ENCODE measurements at places on chromosomes 12 and 14.

DNA sequence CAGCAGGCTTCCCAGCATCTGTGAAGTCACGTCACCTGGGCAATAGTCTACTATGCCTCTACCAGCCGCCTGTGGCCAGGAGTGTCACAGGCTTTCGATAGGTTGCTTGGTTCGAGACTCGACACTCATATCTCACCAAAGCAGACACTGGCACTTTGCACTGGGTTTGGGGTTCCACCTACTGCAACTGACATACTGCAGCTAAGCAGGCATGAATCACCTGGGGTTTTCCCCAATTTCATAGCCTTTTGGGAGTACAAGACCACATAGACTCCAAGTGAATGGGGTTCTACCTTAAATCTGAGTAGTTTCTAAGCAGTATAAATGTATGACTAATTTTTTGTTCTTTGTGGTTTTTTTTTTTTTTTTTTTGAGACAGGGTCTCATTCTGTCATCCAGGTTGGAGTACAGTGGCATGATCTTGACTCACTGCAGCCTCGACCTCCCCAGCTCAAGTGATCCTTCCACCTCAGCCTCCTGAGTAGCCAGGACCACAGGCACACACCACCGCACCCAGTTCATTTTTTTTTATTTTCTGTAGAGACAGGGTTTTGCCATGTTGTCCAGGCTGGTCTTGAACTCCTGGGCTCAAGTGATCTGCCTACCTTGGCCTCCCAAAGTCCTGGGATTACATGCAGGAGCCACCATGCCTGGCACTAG, 32.1 kb downstream of the DMAC2L start:
- DNase-seq: no peak

GRCh38 chr12:105175397-105175990, 60.5 kb downstream of the APPL2 start:
- DNase-seq: no peak

DNA sequence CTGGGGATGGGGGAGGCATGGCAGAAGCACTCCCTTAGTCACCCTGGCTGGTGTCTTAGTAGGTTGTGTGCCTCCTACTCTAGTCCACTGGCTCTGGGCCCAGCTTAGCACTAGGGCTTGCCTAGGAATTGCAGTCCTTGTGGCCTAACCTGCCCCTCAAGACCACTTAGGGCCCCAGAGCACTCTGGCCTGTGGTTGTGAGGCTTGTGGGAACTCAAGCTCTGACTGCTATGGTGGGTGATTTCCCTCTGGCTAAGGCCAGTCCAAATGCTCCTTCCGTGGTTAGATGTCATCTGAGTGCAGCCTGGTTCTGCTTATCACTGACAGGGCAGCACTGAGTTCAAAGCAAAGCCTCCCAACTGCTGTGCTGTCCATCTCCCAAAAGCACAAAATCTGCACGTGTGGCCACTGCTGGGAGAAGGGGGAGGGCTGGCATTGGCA, 20.2 kb downstream of the FGD4 start:
- DNase-seq: no peak

DNA sequence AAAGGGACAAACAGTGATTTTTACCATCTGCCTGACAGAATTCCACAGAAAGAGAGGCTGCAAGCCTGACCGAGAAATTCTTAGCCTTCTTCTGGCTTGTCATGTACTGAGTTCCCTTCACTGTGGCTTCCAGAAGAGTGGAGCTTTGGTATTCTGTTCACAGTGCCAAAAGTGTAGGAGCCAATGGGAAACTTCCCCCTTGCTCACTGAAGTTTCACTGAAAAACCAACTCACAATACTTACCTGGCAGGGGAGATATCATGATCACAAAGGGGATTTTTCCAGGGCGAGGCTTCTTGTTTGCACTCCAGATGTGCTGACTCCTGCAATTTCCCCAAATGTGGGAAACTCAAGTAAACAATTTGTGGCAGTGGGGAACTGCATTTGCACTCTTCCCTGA, 31.7 kb upstream of the MMP19 start:
- no peak for DNase-seq

DNA sequence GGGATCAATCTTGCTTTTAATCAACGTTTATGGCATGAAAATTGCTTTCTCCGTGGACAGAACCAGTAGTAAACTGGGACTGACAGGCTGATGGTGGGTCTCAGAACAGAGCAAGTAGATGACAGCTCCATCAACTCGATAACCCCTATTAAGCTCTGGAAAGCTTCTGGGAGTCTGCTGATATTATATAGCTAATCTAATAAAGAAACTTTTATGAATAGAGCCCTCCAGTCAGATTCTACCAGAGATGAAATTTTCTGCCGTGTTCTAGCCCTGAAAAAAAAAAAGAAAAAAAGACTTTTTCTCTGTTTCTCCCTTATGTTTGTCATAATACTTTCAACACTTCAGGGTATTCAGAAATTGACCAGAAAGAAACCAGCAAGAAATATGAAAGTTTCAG, 171.6 kb downstream of the APAF1 start:
- no peak for DNase-seq

- no peak for DNase-seq
Measured at GRCh38 chr14:100398044-100398443, 74.9 kb downstream of the SLC25A47 start.

GRCh38 chr14:69620981-69621380, 9.6 kb downstream of the SUSD6 start:
- DNase-seq: no peak

DNA sequence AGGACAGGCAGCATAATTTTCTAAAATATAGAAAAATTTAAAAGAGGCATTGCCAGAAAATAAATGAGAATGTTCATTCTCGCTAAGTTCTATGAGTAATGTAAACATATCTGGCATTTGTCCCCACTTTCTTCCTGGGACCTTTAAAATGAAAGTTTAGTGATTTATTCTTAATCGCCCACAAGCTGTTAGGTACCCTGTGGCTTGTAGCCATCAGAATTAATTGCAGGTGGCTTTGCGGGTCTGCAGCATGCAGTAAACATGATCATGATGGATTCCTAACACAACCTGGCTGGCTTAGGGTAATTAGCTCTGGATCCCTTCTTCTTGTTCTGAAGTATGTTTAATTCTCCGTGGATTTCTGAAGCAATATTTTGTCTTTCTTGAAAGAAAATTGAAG, 103.5 kb upstream of the FRMD6 start:
- no peak for DNase-seq

GRCh38 chr12:27841392-27841882, 61.4 kb upstream of the MANSC4 start:
- no peak for DNase-seq

- DNase-seq: no peak
Measured at GRCh38 chr12:127538316-127538715, 728.7 kb upstream of the TMEM132C start.

GRCh38 chr14:52351233-52352060, 37.3 kb downstream of the PTGER2 start:
- DNase-seq: no peak

GRCh38 chr14:88868558-88869159, 44.2 kb downstream of the TTC8 start:
- no peak for DNase-seq

GRCh38 chr12:56261503-56262232, 3.5 kb upstream of the ANKRD52 start:
- no peak for DNase-seq

DNA sequence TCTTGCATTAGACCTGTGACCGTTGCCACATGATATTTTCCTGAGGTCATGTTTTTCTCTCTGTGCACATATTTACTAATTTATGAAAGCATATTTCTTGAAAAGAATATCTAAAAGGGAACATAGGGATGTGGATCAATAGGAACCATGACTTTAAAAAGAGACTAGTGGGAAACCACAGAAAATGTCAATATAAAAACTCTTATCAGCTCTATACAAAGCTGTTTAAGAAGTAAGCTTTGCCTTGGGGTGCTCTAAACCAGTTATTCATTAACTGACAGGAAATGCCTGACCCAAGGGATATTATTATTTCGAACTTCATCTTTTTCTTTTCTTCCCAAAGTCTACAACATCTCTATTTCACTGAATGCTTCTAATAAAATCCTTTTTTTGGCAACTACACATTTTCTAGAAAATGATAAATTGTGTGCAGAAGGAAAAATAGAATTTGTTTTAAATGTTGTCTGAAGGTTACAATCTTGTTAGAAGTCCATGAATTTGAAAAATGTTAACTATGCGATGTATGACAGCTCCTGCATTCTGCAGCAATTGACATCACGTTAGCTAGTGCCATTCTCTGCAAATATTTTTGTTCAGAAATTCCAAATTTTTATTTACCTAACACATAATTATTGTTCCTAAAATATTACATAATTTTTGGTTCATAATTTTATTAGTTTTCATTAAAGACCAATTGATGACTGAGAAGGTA, 345.0 kb downstream of the SLC16A7 start:
- DNase-seq: no peak

GRCh38 chr12:46401662-46402061, 29.1 kb upstream of the SLC38A2 start:
- DNase-seq: no peak

DNA sequence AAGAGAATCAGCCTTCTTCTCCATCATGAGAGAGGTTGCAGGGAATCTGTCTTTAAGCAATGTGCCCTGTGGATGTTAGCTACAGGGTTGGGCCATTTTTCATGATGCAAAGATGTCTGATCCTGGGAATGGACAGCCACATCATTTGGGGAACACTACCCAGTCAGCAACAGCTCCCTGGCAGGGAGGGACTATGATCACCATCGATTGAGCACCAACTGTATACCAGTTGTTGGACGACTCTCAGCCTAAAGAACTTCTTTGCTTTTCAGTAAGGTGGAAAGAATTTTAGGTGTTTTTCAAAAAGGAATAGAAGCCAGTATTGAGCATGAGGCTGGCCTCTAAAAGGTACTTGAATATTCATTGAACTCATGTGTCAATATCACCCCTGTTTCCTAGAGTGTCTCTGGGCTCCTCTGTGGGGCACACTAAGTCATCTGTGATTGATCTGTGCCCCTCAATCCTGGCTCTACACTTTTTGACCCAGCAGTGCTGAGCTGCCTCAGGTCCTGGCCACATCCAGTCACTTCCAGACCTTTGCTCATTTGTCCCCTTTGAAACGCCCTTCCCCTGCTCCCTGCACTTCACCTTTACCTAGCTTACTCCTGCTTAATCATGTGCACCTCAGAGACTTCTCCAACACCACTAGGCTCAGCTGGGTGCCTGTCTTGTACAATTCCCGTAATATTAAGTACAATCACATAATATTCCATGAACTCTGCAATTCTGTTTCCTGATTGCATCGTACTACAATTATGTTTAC, 2.2 kb upstream of the CLMN start:
- no peak for DNase-seq

DNA sequence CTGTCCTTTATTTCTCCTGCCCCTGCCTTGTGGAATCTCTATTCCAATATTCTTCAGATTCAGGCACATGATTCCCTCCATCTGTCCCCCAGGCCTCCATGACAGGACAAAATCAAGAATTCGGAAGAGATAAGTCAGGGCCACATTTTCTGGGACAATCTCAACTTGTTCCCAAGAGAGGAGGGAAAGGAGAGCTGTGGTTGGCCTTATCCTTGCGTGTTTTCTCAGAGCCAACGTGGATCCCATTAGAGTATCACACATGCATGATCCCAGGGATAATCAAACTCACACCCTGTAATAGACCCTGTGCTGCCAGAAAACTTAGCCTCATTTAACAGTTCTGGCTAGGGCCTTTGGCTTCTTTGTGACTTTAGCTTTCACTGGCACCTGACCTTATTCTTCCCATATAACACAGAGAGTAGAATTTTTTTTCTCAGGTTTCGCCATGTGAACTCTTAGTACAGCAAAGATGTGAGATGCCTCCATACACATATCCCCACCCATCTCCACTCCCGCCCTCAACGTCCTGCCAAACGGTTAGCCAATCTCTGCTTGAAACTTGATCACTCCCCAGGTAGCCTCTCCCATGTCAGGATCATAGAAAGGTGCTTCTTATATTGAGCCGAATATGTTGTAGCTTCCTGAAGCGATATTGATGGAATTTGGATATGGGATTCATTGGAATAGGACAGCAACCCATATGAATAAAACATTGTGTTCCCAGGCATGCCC, 6.7 kb upstream of the KRT1 start:
- DNase-seq: no peak

- DNase-seq: no peak
Measured at GRCh38 chr12:69698769-69699540, at the start of gene BEST3. Gene BEST3 (minus strand): TSS chr12:69699303. CDS start chr12:69697798, 1,505 bp downstream.

DNA sequence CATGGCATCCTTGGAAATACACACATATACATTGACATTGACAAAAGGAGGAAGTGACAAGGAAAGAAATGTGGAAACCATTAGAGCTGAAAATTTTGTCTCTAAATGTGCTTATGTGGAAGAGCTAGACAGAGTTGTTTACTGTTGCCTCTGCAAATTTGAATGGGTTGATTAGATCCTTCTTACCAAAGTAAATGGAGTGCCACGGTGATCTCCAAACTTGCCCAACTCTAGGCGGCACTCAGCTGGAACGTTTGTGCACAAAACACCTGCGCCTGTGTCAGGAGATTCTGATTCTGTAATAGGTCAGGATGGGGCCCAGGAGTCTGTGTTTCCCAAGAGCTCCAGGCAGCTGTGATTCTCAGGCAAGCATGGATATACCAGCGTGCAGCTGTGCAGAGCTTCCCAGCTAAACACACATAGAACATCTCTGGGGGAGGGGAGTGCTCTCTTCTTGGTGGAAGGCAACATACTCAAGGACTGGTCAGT, 77.8 kb upstream of the BDKRB2 start:
- DNase-seq: no peak

- no peak for DNase-seq
Measured at GRCh38 chr12:54521293-54522060, 23.9 kb downstream of the NCKAP1L start.

DNA sequence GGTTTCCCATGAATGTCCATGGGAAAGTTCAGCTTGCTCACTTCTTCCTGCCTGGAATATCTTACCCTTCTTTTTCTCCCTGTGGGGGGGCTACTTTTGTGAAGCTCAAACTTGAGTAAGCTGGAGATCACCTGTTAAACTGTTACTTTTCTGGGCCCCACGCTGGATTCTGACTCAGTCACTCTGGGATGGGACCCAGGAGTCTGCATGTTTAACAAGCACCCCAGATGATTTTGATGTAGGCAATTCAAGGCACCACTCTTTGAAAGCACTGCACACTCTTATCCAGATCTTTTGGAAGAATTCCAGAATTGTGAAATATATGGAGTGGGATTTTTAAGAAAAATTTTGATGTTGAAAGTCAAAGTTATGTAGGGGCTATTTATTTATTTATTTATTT, 46.3 kb upstream of the IGF1 start:
- no peak for DNase-seq

DNA sequence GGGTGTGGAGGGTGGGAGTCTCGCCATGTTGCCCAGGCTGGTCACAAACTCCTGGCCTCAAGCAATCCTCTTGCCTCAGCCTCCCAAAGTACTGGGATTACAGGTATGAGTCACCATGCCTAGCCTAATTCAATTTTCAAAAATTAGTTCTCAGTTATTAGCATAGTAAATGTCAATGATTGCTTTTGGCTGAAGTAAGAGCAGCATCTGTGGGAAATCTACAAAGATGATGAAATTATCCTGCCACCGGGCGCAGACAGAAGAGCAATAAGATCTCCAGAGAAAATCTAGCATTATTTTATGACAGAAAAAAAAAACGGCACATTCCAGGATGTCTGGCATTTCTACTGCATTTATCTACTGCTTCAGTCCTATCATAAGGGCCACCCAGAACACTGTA, 97.9 kb upstream of the DAAM1 start:
- DNase-seq: no peak

Measured in T follicular helper cell (primary cell).